ENCODE measurements at places on chromosomes 2 and 18.

DNA sequence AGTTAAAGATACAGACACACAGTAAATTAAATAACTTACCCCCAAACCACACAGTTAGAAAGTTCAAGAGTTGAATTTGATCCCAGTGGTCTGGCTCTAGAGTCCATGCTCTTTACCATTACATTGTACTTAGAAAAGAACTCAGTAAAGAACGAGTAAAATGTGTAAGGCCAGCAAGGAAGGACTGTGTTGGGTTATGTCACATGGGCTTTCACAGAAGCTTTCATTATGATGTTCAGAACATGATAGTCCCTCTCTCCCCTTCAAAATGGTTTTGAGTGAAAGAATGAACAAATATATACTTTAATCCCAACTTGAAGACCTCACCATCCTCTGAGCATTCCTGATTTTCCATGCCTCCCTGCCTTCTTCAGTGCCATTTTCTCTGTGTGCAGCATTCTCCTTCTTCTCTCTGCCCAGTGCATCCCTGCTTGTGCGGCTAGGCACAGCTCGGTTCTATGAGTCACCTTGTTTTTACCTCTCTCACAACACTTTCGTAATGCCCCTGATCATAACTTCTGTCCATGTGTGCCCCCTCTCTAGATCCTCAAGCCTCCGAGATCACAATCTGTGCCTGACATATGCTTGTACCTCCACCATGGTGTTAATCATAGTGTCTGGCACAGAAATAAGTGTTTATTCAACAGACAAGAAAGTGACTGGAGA lies 22.0 kb downstream of the RASGRP3 start:
- DNase-seq: no peak

DNA sequence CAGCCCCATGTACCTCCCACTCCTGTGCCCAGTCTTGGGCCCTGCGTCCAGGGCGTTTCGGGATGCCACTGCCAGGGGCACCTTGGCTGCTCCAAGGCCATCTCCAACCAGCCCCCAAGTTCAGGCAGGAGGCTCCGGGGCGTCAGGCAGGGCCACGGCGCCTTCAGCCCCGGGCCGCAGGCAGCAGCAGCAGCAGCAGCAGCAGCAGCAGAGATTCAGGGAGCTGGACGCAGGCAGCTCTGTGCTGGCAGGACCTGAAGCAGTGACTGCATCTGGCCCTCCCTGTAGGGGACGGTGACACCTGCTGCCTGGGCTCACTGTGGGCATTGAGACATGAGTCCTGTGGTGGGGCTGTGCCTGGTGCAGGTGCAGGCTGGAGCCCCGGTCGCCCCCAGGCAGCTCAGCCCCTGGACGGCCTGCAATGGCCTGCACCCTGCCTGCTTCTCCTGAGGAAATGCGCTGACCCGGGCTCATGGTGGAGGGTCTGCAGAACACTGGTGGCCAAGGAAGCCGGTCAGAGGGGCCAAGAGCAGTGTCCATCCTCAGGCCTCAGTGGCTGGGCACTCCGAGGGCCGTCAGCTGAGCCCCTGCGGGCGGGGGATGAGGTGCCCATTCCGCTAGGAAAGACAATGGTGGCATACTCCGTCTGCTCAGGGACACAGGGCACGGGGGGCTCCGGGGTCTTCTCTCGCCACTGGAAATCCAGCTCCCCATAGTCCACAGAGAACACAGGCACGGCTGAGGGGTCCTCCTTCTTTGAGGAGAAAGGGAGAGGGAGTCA lies 8.0 kb downstream of the PDCD1 start:
- no peak for DNase-seq

DNA sequence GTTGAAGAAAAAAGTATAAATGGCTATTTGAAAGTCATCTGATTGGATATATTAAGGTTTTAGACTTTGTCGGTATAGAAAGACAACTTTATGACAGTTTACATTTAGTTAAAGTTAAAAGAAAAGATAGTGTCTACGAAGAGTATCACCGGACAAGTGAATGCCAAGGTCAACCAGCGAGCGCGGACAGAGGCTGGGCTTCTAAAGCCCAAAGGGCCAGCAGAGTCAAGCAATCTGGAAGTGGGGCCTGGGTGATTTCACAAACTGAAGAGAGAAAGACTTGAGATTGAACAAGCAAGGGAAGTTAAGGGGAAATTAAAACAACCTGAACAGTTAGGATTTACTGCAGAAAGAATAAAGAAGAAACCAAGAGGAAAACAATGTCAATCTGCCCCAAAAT lies 16.3 kb downstream of the ZNF521 start:
- DNase-seq: no peak

GRCh38 chr2:117693651-117694050 lies 120.8 kb upstream of the DDX18 start:
- DNase-seq: no peak

DNA sequence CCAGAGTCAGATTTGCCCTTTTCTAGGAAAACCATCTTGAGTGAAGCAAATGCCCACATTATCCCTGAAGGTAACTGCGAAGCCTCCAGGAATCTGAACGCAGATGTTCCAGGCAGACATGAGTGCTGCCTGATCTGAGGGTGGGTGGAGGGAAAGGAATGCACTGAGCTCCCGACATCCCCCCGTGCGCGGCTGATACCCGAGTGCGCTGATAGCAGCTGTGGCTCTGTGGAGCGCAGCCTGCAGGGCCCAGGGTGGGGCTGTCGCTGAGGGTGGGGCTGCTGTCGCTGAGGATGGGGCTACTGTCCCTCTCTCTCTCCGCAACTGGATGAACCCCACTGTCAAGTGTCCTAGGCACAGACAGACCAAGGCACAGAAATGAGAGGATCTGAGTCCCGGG lies 82.4 kb downstream of the GFPT1 start:
- DNase-seq: no peak

DNA sequence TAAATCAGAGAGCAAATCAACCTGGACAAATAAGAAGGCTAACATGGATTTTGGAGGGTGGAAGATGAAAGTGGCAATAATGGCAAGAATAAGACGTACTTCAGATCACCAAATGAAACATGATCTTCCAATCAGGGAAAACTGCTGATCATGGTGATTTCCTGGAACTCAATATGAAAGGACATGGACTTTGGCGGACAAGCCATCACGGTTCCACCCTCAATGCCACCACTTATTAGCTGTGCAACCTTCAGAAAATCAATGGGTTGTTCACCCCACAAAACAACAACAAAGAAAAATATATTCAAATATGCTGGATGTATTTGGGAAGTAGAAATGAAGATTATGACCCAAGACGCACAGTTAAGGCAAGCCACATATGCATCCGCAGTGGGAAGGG lies 81.7 kb downstream of the PPP1R1C start:
- DNase-seq: no peak

DNA sequence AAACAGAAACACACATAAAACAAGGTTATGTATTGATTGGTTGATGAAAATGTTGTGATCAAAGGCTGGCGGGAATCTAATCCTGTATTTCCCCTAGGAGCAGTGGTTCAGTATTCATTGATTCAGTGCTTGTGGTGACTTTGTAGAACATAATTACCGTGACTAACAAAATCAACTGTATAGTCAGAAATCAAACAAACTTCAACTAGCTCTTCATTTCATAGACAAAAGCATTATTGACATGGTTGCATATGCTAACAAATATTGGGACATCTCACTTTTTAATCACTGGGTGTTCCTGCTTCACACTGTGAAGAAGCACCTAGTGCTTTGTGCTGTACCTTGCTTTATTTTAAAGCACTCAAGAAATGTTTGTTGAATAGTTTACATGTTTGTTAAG lies 41.4 kb downstream of the USP14 start:
- DNase-seq: no peak

Data from WERI-Rb-1 (cell line).